ENCODE measurements at places on chromosomes 2 and 18.
A peak's percentile ranks its signal among the peaks of the same experiment; 100 is the strongest.

GRCh38 chr2:126811101-126811500 lies 87.6 kb upstream of the TEX51 start:
- no peak for DNase-seq

- DNase-seq = no peak
Measured at GRCh38 chr2:63888053-63888452, 46.4 kb downstream of the UGP2 start.

DNA sequence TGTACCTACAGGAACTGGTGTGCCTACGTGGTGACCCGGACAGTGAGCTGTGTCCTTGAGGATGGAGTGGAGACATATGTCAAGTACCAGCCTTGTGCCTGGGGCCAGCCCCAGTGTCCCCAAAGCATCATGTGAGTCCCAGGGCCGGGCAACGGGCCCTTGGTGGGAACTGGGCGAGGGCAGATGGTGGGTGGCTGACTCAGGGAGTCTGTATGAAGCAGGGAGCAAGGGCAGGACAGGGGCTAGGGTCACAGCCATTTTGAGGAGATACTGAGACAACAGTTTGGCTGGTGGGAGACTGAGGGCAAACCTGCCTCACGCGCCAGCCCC lies 1.7 kb downstream of the EMILIN1 start:
- DNase-seq = no peak

- DNase-seq = no peak
Measured at GRCh38 chr2:128373451-128374000, 54.9 kb upstream of the HS6ST1 start.

DNA sequence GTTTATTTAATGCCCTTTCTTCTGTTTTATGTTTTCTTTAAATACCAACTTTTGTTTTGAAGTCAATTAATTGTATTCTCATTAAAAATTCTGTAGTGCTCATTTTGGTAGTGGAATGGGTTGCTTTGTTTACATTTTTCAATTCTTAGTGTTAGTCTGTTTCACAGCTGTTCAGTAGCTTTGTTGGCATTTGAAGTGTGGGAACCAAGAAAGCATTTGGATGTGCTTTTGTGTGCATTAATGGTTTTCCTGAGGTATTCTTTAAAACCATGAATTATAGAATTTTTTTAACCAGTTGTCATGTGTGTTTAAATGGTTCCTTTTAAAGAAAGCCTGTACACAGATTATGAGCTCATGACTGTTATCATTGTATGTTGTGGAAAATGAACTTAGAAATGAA lies 19.7 kb downstream of the MIB1 start:
- DNase-seq = no peak

DNA sequence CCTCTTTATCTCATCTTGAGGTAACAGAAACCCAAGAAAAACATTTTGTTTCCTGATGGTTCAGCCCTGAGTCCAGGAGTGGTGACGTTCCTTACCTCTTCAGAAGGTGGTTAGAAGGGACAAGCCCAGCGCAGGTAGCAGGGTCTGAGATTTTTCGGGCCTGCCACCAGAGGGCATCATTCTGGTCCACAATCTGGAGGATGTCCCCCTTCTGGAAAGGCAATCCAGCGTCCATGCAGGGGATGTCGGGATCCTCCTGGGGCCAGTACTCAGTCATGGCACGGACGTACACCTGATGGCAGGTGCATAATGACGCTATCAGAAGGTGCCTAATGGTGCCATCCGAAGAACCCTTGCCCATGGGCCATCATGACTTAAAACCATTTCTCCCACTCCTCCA lies 17.7 kb downstream of the MPP4 start:
- peak; percentile 23 for DNase-seq

DNA sequence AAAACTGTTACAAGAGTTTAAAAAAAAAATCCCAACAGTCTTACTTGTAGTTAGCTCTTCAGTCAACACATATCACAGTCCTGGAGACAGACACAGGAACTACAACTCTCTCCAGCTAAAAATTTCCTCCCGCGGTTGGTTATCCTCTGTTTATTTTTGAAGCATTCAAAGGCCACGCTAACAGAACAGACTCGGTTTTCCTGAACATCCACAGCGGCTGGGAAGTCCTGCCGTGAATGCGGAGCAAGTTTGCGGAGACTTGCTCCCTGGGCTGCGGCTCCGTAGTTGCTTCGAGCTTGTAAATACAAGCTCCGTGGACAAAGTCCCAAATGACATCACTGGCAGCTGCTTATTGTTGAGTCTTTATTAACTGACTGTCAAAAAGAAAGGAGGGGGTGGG lies at the start of gene NCKAP5:
NCKAP5 (minus strand) TSS at position 292 of the 400 bp plus-strand sequence. CDS start 50,937 bp downstream, outside the sequence.
- no peak for DNase-seq

DNA sequence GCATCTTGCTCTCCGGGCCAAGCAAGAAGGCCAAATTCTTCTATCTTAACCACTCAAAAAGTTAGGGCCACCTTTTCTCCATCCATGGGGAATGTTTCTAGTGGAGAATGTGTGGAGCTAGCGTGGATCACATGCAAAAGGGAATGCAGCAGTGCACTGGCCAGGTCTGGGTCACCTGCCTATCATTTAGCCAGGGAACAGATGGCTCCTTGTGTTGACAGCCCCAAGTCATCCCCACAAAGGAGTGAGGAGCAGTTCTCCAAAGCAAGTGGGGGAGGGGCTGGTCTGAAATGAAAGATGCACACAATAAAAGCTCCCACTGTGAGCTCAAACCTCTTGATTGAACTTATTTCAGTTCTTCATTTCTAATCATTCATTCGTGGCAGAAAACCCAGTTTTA lies 19.1 kb downstream of the EPB41L3 start:
- no peak for DNase-seq
